ENCODE measurements at places on chromosomes 12 and 14.
A peak's percentile ranks its signal among the peaks of the same experiment; 100 is the strongest.

GRCh38 chr12:81627336-81628189, 131.6 kb downstream of the PPFIA2 start:
- DNase-seq = no peak

DNA sequence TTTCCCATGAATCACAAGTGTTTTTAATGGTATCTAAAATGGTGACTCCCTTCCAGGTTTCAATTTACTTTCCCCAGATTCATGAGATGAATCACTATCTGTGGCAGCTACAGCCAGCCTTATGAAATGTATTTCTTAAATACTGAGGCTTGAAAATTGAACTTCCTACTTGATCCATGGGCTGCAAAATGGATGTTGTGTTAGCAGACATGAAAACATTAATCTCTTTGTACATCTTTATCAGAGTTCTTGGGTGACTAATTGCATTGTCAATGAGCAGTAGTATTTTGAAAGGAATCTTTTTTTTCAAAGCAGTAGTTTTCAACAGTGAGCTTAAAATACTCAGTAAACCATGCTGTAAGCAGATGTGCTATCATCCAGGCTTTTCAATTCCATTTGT, 250.8 kb downstream of the SLC6A15 start:
- DNase-seq = no peak

- no peak for DNase-seq
Observed at GRCh38 chr12:26276709-26277108, 81.3 kb downstream of the SSPN start.

- DNase-seq = no peak
Observed at GRCh38 chr14:105397350-105397931, 897 bp upstream of the TEX22 start.

DNA sequence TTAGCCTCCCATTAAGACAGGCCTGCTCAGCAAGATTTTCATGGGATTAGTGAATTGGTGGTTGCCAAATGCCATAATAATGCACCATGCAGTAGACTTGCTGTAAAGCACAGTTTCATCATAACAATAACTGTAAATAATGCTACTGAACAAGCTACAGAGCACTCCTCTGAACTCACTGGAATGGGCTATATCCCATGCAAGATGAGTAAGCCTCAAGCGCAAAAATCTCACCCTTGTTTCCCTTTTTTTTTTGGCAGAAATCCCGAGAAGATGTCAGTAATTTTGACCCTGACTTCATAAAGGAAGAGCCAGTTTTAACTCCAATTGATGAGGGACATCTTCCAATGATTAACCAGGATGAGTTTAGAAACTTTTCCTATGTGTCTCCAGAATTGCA, 145.9 kb upstream of the HIF1A start:
- DNase-seq = no peak

GRCh38 chr12:28239918-28240317, 49.7 kb downstream of the CCDC91 start:
- no peak for DNase-seq

GRCh38 chr12:130444061-130444460, 106.4 kb downstream of the PIWIL1 start:
- no peak for DNase-seq

GRCh38 chr12:57475271-57476161, 4.2 kb downstream of the ARHGAP9 start:
- no peak for DNase-seq

GRCh38 chr12:114420944-114421335, 15.0 kb upstream of the TBX5 start:
- DNase-seq = no peak

- no peak for DNase-seq
Observed at GRCh38 chr14:74492776-74493342, at the start of gene NPC2. TSS of gene NPC2 (minus strand) at chr14:74493305. CDS start at chr14:74493274, 31 bp downstream.

- no peak for DNase-seq
Observed at GRCh38 chr14:24100982-24101494, 6.9 kb downstream of the PCK2 start.

DNA sequence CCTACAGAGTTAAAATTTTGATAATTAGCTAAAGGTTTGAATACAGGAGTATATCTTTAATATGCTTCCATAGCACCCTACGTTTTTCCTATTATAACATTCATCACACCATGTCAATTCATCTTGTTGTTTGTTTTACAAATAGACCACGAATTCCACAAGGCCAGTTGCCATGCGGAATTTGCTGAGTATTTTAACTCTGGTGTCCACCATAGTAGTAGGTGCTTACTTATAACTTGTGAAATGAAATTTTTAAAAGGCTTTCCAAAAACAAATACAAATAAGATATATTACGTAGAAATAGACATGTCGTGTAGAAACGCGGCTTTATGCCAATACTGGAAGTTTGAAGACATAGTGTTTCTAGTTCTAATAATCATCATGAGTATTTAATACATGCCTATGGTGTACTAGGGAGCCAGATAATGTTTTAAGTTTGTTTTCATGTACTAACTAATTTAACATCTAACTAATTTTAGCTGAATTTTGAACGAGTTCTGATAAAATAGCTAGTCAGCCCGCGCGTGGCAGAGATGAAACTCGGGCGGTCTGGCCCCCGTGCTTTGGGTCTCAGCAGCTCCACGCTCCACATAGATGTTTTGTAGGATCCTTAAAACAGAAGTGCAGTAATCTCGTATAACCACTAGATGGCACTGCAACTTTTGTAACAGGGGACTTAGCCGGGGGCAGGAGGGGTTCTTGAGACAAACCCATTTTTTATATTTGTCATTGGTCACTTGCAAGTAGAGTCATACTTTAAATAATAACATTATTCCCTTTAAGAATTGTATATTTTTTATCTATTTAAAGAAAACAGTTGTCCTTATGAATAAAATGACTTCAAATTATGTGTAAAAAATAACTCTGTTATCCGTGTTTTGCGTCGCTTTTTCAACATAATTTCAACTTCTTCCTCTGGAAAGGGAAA, 10.2 kb downstream of the CD69 start:
- DNase-seq = peak; percentile 36

GRCh38 chr14:99630202-99630601, 14.7 kb upstream of the HHIPL1 start:
- DNase-seq = no peak

GRCh38 chr14:92930737-92931602, 8.0 kb downstream of the CHGA start:
- DNase-seq = no peak

GRCh38 chr14:70838076-70838475, 28.8 kb upstream of the MAP3K9 start:
- no peak for DNase-seq
